ENCODE measurements at places on chromosomes 7 and 10.

GRCh38 chr7:2124604-2125345 is 108.0 kb downstream of the MAD1L1 start:
- DNase-seq, result no peak

DNA sequence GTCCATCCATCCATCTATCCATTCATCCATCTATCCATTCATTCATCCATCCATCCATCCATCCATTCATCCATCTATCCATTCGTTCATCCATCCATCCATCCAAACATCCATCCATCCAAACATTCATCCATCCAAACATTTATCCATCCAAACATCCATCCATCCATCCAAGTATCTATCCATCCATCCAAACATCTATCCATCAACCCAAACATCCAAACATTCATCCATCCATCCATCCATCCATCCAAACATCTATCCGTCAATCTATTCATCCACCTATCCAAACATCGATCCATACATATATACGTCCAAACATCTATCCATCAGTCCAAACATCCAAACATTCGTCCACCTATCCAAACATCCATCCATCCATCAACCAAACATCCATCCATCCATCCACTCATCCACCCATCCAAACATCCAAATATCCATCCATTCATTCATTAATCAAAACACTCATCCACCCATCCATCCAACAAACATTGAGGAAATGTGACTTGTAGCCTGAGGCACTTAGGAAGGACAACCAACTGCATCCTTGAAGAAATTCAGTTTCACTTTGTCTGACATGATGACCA is 28.8 kb upstream of the MYH16 start:
- no peak for DNase-seq

DNA sequence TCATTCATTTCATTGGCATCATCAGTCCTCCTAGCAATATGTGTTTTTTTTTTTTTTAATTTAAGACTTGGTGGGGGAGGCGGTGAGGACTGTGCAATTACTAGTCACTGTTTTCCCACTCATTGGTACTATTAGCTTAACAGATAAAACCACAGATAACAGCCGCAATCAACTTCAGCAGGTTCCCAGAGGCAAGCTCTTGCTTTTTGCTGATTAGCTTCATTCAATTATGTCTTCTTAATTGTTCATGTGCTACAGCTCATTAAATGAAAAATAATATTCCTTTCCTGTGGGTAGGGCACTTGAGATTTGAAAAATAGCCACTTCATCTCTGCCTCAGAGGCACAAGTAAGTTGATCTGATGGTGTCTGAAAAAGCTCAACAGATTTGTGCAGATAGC is 215.5 kb downstream of the PCDH15 start:
- DNase-seq, result no peak

- no peak for DNase-seq
Observed at GRCh38 chr10:130741901-130742855, 569.3 kb downstream of the TCERG1L start.

DNA sequence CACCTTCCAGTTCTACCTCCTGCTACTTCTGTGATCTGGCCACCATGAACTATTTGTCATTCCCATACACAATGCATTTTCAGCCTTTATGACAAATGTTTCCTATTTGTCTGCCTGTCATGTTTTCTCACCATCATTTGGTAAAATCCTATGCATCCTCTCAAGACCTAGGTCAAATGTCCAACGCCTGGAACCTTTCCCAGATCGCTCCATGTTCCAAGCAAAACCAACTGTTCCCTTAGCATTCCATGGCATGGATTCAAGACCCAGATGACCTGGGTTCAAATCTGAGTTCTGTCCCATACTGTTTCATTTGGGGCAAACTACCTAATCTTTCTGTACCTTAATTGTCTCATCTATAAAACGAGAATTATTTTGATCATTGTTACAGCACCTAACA is 98.9 kb downstream of the USP6NL start:
- DNase-seq, result no peak

- no peak for DNase-seq
Observed at GRCh38 chr10:119383174-119383856, 159.2 kb downstream of the RGS10 start.

DNA sequence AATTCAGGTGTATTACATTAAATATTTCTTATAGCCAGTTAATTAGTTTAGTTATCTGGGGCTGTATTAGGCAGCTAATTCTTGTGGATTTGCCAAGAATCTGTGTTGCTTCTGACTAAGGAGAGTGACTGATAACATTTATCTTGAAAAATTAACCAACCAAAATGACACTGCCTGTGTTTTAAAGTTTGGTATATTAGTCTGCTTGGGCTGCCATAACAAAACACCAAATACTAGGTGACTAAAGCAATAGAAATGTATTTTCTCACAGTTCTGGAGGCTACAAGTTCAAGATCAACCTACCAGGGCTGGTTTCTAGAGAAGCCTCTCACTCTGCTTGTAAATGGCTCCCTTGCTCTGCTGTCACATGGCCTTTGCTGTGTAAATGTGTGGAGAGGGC is 12.9 kb downstream of the EXOC4 start:
- DNase-seq, result no peak

DNA sequence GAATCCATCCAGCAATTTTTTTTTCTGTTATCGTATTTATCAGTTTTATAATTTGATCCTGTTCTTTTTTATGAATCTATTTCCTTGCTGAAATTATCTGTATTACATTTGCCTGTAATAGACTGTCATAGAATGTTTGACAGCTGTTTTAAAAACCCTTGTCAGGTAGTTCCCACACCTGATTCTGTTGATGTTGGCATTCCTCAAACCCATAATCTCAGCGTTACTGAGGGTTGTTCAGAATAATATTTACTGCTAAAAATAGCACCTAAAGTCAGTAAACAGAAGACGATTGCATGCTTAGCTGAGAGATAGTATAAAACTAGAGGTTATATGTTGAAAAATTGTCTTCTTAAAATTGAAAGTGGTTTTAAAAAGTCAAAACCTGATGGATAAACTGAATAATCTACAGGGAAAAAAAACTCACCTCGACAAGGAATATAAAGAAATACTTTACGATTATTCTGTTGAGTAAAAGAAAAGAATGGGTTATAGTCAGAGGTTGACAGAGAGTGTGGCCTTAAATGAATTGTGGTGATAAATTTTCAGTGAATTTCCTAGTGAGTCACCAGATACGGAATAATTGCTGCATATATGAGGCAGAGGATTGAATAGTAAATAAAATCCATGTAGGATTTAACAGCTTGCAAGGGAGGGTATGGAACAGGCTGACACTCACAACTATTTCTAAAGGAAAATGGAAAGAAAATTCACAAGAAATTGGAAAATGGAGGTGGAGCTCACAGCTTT is 824.1 kb upstream of the IGFBP3 start:
- no peak for DNase-seq

DNA sequence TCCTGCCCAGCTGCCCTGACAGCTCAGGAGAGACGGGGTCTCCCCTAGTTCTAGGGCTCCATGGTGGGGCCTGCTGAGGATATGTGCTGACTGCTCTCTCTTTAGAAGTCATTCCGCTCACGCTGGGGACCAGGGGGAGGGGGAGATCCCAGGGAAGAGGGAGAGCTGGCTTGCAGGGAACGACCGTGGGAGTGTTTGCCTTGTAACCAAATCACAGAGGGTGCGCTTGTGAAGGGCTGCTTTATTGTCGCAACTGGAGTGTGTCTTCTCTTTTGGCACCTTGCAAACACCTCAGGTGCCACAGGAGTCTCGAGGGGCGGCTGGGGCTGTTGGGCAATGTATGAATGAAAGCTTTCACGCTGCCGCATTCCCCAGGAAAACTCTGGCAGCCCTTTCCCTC is 531.3 kb upstream of the MKI67 start:
- no peak for DNase-seq

DNA sequence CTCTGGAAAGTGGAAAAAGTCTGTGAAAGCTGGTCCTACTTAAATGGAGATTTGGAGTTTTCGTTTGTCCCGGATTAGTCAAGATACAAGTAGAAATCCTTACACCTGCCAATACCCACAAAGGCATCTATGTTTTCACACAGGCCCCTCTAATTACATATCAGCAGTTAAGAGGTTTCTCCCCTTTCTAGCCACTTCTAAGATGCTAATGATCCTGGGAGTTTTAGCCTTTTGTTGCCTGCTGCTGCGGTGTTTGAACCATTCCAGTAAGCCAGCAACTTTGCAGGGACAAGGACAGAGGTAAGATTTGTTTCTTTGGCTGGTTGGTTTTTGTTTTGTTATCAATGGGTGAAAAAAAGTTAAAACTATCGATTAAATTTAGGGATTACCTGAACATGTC is 5.8 kb upstream of the C1QL3 start:
- no peak for DNase-seq

GRCh38 chr10:50395271-50395670 is 144.0 kb upstream of the ASAH2 start:
- peak; percentile 89 for DNase-seq

DNA sequence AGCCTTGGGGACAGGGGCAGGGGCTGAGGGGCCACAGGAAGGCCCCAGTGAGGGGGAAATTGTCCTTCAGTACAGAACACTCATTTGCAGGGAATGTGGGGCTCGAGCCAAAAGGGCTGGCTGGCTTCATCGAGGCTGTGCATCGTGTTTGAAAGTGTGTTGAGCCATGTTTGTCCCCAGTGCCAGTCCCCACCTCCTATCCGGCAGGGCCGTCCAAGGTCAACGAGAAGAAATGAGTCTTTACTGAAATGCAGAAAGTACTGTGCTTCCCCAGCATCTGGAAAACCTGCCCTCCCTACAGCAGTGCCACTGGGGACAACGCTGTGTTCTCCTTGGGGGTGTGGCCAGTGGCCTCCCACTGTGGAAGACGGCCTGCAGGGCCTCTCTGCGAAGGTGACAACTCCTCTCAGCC is 214.1 kb downstream of the KLF6 start:
- DNase-seq, result no peak

- no peak for DNase-seq
Observed at GRCh38 chr7:154738216-154738615, 264.7 kb downstream of the PAXIP1 start.

GRCh38 chr10:54906940-54907339 is 105.9 kb upstream of the PCDH15 start:
- no peak for DNase-seq

DNA sequence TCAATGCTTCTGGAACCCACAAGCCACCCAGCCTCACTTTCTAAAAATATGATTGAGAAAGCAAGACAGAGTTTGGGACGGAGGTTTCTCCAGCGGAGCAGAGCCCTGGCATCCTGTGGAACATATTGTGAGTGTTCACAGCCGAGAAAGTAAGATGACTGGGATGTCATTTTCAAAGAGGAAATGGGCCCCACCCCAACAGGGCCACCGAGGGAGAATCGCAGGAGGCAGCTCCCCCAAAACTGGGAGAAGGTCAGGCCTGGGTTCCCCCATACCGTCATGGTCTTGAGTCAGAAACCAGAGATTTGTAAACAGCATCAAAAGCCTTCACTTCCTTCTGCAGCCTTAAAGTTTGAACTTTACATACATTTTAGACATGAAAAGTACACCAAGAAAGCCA is 560.0 kb downstream of the PTPRN2 start:
- DNase-seq, result no peak

GRCh38 chr10:88417387-88418030 is 165.6 kb downstream of the RNLS start:
- no peak for DNase-seq

- no peak for DNase-seq
Observed at GRCh38 chr10:13001041-13001886, at the start of gene CCDC3. TSS of gene CCDC3 (minus strand) at chr10:13001713. CDS start at chr10:13001570, 143 bp downstream.

- no peak for DNase-seq
Observed at GRCh38 chr7:116797612-116798011, 64.8 kb upstream of the CAPZA2 start.

- no peak for DNase-seq
Observed at GRCh38 chr7:142787034-142787768, 16.4 kb downstream of the PRSS2 start.

DNA sequence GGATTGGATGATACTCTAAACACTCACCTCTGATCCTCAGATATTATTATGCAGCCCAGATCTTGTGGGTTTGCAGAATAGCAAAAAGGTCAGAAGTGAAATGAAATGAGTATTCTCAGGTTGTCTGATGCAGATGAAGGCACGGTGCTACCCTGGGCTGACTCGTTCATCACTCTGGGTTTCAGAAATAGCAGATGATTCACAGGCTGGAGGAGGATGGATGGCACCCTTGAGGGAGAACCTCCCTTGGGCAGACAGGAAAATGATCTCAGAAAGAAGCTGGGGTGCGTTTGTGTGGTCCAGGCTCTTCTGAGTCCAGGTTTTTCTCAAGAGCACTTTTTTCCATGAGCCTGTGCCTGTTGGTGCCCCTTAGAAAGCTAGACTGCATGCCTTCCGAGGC is 515.8 kb upstream of the MKI67 start:
- DNase-seq, result no peak

DNA sequence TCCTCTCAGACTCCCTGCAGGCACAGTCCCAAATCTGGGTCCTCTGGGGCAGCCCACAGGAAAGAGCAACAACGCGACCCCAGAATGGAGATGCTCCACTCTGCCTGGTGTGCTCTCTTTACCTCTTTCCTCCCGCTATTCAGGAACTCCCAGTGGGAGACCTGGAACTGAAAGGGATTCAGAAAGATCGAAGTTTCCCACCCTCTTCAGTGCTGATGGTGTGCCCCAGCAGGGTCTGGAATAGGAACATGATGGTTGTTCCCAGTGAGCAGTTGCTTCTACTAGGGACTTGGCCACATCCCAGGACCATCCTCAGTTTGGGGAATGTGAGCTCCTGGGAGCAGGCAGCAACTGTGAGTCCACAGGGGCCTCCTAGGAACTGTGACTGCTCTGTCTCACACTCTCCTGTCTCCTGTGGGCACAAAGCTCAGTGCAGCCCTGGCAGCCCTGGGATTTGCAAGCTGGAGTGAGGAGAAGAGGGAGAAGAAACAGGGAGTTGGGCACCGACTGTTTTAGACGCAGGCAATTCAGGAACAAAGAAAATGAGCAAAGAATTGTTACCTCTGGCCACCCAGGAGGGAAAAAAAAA is 17.9 kb downstream of the OR6V1 start:
- DNase-seq, result no peak

- peak; percentile 27 for DNase-seq
Observed at GRCh38 chr7:81447351-81447952, 322.4 kb downstream of the HGF start.

GRCh38 chr7:8305625-8306388 is 43.8 kb upstream of the ICA1 start:
- DNase-seq, result no peak

GRCh38 chr7:107939573-107940489 is 48.8 kb downstream of the DLD start:
- DNase-seq, result no peak

GRCh38 chr7:117605712-117606111 is 125.9 kb downstream of the CFTR start:
- no peak for DNase-seq

- DNase-seq, result no peak
Observed at GRCh38 chr7:140624392-140625191, 16.0 kb downstream of the DENND2A start.

- DNase-seq, result no peak
Observed at GRCh38 chr7:82816272-82816671, 346.4 kb downstream of the PCLO start.

DNA sequence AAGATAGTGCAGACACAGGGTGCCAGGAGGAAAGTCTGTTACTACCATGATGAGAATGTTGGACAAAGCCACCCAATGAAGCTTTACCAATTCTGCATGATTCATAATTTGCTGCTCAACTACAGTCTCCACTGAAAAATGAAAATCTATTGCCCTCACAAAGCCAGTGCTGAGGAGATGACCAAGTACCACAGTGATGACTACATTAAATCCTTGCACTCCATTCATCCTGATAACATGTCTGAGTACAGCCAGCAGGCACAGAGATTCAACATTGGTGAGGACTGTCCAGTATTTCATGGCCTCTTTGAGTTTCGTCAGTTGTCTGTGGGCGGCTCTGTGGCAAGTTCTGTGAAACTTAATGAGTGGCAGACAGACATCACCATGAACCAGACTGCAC is 144.0 kb downstream of the PLCE1 start:
- no peak for DNase-seq

Data from suppressor macrophage treated with lipopolysaccharide for 4 hours (primary cell).